Activated gamma-delta T cell (primary cell): ENCODE measurements at places on chromosomes 16 and 17.

- no peak for DNase-seq
Observed at GRCh38 chr16:30367349-30368009, 2.8 kb downstream of the TBC1D10B start.

GRCh38 chr17:68585643-68586042, 15.5 kb downstream of the FAM20A start:
- no peak for DNase-seq

- no peak for DNase-seq
Observed at GRCh38 chr16:29837841-29838240, 17.6 kb downstream of the MVP start.

GRCh38 chr17:21218101-21218500, 4.1 kb upstream of the TMEM11 start:
- no peak for DNase-seq

- no peak for DNase-seq
Observed at GRCh38 chr17:16439303-16439791, 24.0 kb downstream of the TRPV2 start.

DNA sequence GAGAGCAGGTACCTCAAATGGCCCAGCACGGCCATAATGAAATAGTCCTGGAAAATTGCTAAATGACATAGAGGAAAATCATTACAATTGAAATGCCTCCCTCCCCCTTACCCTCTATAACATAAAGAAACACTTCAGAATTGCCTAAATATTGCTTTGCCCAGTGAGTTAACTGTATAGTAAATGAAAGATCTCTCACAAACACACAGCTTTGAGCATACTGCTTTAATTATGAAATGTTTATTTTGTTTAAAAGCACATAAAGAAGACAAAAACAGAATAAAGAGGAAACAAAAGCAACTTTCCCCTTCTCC, 9.3 kb upstream of the ADAMTS18 start:
- no peak for DNase-seq

GRCh38 chr16:58466396-58466795, 33.5 kb upstream of the NDRG4 start:
- no peak for DNase-seq

DNA sequence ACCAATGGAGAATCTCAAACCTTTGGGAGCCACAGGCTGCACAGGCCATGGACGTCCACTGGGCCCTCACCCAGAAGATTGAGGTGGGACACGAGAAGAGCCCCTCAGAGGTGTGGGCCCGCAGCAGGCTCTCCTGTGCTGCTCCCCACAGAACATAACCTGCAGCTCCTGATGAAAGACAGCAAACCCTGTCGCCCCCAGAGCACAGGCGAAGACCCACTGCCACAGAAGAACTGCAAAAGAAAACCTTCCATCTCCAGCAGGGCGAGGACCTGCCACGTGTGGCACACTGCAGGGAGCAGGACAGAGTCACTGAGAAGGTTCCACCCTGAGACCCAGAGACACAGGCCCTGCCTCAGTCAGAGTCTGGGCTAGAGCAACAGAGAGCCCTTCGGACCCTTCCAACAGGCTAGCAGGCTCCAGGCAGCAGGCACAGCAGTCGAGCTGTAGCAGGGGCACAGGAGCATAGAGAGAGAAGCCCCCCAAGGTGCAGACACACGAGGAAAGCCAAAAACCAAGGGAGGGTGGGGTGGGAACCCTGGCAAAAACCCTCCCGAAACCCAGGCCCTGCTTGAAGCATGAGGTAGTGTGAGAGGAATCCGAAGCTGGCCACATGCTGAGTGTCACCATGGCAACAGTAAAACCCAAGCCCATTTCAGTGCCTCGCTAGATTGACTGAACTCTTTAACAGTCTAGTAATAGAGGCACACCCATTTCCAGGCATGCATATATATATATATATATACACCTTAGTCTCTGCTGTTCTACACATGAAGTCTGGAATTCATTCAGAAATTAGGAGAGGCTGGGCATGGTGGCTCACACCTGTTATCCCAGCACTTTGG, 60.0 kb upstream of the CHMP6 start:
- DNase-seq: no peak

- no peak for DNase-seq
Observed at GRCh38 chr17:9237661-9238301, 216.5 kb downstream of the NTN1 start.

GRCh38 chr16:9503251-9503984, 412.0 kb downstream of the HAPSTR1 start:
- no peak for DNase-seq

DNA sequence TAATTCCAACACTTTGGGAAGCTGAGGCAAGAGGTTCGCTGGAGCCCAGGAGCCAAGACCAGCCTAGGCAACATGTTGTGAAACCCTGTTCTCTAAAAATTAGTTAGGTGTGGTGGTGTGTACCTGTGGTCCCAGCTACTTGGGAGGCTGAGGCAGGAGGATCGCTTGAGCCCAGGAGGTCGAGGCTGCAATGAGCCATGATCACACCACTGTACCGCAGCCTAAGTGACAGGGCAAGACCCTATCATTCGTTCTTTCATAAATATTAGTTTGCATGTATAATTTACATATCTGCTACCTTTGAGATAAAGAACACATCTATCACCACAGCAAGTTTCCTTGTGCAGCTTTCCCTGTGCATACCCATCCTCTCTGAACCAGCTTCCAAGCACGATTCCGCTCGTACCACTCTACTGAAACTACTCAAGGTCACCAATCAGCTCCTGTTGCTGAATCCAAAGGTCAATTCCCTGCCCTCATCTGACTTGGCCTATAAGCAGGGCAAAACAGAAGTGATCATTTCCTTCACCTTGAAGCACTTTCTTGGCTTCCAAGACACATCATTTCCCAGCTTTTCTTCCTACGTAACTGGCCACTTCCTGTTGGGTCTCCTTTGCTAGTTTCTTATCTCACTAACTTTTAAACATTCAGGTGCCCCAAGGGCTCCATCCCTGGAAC, 49.1 kb downstream of the GRB2 start:
- no peak for DNase-seq

- DNase-seq: no peak
Observed at GRCh38 chr16:259226-259625, 16.5 kb downstream of the RGS11 start.

DNA sequence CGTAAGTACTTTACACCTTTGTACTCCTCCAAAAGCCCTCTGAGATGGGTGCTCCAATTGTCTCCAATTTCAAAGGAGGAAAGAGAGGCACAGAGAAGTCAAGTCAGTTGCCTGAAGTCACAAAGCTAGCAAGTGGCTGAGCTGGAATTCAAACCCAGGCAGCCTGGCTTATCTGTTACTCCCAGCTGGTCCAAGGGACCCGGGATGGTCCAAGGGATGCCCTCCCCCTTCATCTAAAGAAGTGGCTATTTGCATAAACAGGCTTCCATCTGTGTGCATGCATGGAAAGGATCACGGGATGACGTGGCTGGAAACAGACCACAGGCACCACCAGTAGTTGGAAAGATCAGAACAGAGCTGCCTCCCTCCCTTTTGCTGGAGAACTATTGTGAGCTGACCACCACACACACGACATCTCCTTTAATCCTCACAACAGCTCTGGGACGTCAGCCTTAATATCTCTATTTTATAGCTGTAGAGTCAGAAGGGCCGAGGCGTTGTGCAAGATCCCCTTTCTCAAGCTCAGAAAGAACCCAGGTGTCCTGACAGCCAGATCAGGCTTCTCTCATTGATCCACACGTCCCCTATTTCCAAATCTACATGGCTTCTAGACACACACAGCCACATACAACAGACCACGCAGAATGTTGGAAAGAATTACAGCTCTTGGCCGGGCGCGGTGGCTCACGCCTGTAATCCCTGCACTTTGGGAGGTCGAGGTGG, 10.9 kb upstream of the COL1A1 start:
- no peak for DNase-seq

DNA sequence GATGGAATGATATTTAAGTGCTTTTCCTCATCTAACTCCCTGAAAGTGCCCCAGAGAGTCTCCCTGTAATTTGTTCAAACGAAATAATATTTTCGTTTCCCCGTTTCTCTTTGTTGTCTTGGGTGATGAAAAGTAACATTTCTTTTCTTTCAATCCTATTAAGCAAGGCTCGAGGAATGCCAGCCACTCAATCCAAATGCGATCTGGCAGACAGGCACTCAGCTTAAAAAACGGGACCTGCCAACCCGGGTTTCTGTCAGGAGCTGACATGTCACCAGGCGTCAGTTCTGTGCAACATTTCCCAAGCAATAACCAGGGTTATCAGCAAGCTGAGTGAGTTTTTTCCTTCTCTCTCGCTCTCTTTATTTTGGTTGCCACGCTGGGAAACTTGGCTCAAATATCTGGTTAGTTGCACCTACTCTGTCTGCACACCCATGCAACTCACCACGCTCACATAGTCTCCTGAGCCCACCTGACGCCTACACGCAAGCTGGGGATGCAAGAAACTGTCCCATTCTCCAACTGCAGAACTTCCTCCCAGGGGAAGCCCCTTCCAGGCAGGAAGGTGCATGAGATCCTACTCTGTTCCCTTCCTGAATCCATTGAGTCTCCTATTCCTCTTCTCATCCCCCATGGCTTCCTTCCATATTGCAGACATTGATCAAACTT, 208.2 kb downstream of the C16orf78 start:
- DNase-seq: no peak

DNA sequence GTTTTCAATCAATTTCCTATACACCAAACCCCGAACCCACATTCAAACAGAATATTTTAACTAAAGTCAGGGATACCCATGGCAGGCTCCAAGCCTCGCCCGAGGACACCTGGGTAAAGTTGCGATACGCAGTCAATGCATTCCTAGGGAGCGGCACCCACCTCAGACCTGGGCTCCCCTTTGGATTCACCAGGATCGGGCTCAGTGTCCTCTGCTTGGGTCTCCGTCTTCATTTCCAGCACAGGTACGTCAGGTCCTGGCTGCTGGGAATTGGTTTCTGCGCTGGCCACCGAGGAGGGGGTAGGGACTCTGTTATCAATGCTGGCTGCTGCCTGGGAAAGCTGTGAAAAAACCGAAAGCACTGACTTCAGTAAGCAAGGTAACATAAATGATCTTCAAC, 51.7 kb upstream of the TRAP1 start:
- DNase-seq: no peak

DNA sequence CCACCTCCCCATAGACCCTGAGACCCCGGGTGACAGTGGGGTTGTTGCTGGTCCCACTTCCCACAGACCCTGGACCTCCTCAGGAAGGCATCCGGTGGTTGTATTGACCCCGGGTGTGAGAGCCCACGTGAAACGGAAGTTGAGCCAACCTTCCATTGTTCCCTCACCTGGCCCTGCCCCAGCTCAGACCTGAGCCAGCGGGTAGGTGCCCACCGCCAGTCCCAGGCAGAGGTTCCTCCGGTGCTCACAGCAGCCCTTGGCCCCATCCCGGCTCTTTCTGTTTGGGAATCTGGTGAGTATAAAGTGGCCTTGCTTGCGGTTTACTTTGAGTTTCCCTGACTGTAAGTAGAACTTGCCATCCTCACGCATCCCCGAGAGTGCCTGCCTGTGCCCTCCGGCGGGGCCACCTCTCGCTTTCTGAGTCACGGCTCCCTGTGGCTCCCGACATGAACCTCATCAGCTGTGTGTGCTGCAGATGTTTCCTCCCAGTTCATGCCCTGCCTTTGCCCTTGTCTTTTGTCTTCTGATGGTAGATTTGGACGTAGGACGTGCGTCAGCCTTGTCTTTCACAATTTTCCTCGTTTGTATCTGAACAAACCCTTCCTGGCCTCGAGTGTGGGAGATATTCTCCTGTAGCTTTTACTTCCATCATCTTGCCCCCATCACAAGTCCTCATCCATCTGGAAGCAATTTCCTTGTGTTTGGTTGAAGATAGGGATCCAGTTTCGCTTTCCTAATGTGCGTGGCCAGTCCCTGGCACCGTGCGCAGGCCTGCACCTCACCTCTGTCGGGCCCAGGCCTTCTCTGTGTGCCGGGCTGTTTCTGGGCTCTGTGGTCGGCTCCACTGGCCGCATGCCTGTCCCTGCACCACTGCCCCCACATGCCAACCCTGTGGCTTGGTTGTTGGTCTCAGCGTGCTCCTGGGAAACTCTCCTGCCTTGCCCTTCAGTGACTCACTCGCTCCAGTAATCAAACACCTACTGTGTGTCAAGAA, 76.0 kb downstream of the METRNL start:
- DNase-seq: no peak

- DNase-seq: no peak
Observed at GRCh38 chr17:18987862-18988545, 16.6 kb downstream of the FAM83G start.
